ENCODE measurements at places on chromosomes 5 and 9.

- no peak for DNase-seq
Measured at GRCh38 chr5:35938568-35939227, at the start of gene CAPSL. Gene CAPSL (minus strand): TSS chr5:35938622. CDS start chr5:35921120, 17,502 bp downstream.

DNA sequence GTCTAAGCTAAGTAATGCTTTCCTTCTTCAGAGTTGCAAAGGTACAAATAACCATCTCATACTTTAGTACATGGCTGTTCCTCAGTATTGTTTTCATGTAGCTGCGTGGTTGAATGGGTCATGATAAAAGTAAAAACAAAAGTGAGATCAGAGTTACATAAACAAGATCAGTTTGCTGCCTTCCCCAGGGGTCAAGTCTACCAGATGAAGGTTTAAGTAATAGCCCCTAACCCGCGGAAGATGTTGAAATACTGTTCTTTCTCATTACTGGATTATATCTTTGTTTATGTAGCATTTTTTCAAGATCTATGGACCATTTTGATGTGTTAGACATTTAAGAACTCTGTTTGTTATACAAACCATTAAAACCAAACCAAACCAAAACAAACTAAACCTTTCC lies 34.1 kb upstream of the ARRDC3 start:
- peak; percentile 15 for DNase-seq

DNA sequence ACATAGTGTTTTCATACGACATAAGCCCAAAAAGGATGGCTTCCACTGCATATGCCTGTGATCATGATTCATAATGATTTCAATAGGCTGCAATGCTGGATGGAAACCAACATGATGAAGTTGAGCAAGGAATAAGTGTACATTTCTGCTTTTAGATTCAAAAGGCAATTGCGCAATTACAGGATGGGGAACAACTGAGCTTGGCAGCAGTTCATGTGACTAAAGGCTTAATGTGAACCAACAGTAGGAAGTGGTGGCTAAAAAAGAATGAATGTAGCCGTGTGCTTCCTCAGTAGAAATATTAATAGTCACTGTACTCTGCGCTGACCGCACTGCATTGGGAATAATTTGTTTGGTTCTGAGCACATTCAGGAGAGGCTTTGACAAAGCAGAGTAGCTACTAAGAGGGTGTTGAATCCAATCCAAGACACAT lies 51.2 kb downstream of the SLC1A3 start:
- peak; percentile 100 for DNase-seq

GRCh38 chr5:148075529-148075928 lies 11.7 kb downstream of the SPINK5 start:
- no peak for DNase-seq

DNA sequence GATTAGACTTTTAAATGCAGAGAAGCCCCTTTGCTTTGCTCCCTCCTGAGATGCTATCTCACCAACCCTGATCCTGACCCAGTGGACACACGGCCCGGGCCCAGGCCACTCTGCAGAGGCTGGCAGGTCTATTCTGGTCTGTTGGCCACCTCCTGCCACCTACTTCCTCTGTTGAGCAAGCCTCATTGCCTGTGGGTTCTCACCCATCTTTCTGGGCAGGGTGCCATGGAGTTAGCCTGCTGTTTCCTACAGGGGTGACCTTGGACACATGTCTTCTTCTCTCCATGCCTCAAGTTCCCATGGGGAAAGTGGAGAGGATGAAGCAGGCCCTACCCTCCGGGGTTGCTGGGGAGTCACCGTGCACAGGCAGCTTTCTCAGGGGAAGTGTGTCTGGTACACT lies 266.2 kb upstream of the IRX1 start:
- no peak for DNase-seq

DNA sequence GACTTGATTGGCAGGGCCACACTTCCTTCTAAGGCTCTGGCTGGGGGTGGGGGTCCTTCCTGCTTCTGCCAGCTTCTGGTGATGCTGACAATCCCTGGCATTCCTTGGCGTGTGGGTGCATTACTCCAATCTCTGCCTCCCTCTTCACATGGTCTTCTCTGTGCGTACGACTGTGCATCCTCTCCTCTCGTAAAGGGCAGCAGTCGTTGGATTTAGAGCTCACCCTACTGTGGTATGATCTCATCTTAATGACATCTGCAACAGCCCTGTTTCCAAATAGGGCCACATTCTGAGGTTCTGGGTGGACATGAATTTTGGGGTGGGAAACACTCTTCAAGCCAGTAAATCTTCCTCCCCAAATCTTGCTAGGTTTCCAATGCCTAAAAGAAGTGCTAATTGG lies 36.8 kb downstream of the ROPN1L start:
- no peak for DNase-seq

GRCh38 chr5:66875315-66875714 lies 279.1 kb downstream of the MAST4 start:
- peak; percentile 57 for DNase-seq

- DNase-seq, result no peak
Measured at GRCh38 chr9:130498918-130499698, 54.3 kb downstream of the ASS1 start.

- DNase-seq, result no peak
Measured at GRCh38 chr5:135553688-135554462, 18.1 kb upstream of the NEUROG1 start.

GRCh38 chr5:157570531-157571200 lies 4.9 kb downstream of the ADAM19 start:
- peak; percentile 61 for DNase-seq

DNA sequence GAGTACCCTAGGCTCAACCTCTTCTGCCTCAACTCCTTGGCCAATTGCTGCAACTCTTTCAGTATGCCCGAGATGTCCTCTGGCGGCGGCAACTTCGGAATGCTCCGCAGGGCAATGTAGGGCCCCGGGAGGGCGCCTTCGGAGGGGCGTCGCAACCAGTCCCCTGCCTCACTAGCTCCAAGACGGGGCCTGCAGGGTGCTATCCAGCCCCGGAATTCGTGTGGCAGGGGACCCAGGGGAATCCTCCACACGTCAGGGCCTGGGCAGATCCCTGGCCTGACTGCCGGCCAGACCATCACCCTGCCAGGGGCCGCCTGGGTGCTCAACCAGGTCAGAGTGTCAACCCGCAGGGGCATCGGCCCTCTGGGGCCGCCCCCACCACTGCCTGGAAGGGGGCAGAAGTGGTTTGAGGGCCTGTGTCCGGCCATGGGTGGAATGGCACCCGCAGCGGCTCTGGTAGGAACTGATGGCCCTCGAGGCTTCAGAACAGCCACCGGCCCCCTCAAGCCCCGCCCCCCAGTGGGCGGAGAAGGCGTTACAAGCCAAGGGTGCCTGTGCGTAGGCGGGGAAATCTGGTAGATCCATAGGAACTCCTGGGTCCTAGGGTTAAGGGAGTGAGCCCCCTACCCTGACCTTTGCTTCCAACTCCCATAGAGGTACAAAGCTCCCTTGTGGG lies at the start of gene POU5F2:
TSS of gene POU5F2 (minus strand) at position 465 of the 676 bp plus-strand sequence. CDS start at position 428, 37 bp downstream.
- DNase-seq, result no peak

DNA sequence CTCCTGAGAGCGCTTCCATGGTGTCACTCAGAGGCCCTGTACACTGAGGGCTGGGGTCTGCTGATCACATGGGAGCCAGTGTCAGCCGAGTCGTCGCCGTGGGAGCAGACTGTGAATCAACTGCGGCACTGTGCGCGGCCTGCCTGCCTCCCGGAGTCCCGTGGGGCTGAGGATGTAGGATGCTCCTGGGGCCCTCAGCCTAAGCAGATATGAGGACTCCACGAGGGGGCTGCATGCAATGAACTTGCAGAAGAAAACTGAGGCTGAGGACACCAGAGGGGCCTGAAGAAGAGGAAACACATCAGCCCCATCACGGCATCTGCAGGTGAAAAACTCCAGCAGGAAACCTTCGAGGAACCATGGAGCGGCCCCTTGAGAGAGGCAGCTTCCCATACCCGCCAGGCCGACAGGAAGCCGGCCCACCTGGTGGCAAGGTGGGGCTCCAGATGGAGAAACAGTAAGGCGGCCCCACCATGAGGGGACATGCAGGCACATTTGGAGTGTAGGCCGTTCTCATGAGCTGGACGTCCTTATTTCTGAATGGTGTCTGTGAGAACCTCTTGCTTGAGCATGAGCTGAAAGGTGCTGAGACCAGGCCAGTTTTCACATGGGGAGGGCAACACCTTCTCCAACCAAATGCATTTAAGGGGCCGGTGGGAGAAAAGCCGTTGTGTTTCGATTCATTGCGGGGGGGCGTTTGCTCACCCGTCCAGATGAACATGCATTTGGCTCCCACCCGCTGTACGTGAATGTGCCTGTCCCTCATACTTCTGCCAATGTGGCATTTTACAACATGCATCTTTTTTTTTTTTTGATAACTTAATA lies 35.2 kb upstream of the ADAMTS2 start:
- DNase-seq, result no peak

DNA sequence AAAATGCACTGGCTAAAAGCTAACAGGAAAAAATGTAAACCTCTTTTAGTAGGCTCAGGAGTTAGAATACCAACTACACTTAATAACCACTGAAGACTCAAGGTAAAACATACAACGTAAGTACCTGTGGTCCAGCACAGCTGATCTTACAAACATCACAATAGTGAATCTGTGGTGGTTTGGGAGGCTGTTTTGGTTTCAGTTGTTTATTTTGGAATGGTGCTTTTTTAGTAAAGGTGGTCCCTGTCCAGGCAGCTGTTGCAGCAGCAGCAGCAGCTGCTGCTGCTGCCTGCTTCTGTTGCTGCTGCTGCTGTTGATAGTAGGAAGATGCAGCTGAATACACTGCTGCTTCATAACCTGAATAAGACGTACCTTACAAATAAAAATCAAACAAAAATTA lies 37.9 kb downstream of the ZFR start:
- DNase-seq, result no peak

DNA sequence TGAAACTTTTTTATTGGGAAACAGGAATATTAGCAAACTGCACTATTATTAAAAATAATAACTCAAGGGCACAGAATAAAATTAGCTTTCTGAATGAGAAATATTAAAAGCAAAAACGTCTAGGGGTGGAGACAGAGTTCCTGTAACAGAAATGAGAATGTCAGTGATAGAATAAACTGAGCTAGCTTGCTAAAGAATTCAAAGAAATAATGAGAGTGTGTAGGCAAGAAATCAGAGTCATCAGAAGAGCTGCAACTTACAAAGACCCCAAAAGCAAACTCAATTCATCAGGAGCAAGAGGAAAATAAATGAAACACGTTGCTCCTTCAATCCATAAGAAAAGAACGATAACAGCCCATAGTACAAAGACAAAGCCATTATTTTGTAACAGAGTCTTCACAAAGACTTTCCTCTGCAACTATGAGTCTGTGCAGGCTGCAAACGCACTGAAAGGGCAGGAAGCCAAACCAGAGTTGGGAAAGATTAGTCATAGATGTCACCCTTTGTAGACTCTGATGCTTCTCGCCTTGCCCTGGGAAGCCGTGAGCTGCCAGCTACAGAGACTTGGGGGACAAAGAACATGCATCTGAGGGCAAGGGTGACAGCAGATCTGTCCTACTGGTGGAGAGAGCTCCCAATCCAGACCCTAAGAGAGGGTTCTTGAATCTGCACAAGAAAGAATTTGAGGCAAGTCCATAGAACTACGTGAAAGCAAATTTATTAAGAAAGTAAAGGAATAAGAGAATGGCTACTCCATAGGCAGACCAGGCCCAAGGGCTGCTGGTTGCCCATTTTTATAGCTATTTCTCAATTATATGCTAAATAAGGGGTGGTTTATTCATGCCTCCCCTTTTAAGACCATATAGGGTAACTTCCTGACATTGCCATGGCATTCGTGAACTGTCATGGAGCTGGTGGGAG lies 40.8 kb downstream of the SHC3 start:
- no peak for DNase-seq

DNA sequence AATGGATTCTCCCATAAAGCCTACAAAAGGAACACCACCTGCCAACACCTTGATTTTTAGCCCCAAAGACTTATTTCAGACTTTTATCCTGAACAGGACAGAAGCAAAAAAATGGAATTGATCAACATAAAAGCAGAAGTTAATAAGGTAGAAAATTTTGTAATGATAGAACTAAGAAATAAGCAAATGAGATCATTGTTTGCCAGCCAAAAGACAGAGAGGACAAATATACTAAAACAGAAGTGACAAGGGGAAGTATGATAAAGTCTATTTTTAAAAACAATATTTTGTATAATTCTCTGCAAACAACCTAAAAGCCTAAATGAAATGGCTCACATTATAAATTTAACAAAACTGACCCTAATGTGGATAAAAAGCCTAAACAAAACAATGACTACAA lies 110.5 kb upstream of the PRSS3 start:
- DNase-seq, result peak; percentile 44

GRCh38 chr5:10831419-10831818 lies 70.4 kb upstream of the DAP start:
- no peak for DNase-seq

DNA sequence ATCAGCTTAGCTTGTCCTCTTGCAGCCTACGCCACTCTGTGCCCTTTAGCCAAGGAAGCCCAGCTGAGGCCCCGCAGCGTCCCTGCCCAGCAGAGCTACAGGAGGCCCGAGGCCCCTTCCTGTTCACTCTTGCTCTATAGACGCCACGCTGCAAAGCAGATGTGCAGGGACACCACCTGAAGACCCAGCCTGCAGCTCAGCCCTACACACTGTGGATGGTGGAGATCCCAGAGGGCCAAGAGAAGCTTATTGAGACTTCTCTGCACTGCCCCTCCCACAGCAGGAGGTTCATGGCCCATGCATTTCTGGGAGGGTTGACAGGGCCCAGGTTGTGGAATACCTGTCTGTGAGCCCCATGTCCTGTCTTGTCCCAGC lies 33.6 kb downstream of the IRF1 start:
- no peak for DNase-seq

GRCh38 chr9:14240537-14240936 lies 73.4 kb downstream of the NFIB start:
- no peak for DNase-seq

- no peak for DNase-seq
Measured at GRCh38 chr5:106019261-106019660, 1651.5 kb downstream of the EFNA5 start.

DNA sequence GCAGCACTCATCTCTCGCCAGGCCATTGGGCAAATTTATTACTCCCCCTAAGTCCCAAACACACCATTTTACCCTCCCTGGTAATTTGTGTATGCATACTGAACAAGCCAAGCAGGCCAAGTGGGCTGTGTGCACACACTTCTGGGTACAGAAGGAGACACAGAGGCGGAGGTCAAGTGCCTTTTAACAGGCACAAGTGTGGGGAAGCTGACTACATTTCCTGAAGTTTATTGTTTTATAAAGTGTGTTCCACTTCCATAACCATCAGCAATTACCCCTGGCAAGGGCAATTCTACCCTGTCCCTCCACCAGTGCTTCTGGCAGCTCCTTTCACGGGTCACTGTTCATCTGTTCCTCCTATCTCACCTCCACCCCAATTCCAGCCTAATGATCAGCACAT lies 93.9 kb downstream of the SETX start:
- no peak for DNase-seq

DNA sequence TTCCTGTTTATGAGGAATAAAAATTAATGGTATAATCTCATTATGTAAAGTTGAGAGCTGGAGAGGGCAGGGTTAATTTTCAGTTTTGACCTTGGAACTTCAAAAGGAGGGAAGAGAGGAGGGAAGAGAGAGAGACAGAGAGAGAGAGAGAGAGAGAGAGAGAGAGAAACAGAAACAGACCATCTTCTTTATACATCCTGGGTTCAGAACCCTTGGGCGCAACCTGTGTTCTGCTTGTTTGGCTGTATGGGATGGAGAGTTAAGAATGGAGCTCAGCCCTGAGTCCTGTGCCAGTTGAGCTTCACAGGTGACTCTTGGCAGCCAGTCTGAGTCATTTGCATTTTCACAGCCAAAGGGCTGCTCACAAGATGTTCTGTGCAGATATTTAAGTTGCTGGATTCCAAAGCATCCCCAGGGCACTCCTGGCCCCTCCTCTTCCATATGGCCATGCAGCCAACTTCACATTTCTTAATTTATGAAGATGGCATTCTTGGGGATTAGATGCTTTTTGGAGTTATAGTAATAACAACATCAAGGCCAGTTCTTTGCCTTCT lies 143.5 kb downstream of the CARTPT start:
- DNase-seq, result no peak

- no peak for DNase-seq
Measured at GRCh38 chr9:70486127-70486526, 71.7 kb upstream of the KLF9 start.
